ENCODE measurements at places on chromosomes 7 and 10.

GRCh38 chr10:2604891-2605290, 462.5 kb upstream of the PFKP start:
- no peak for ATAC-seq

GRCh38 chr7:105816954-105817615, 59.3 kb downstream of the ATXN7L1 start:
- ATAC-seq, result no peak

- no peak for ATAC-seq
These were observed 1276.3 kb upstream of the AUTS2 start for GRCh38 chr7:68321776-68322496.

DNA sequence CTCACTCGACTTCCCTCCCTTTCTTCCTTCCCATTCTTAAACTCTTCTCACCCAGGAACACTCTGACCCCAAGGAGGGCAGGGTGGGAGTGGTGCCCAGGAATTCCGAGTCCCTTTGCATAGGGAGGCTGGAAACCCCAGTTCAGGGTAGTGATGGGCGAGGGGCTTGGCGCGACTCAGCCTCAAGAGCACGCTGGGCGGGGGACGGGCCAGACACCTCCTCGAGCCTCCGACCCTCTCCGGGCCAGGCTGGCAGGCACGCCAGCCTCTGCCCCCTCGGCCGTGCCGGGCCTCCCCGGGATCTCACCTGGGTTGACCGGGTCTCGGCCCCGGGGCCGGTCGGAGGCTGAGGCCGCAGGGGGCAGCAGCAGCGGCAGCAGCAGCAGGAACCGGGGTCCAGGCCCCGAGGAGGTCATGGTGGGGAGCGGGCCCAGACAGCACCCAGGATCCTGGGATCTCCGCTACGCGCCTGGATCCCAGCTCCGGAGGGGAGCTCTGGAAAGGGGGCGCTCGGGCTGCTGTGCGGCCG, 457 bp downstream of the PLOD3 start:
- ATAC-seq, result peak; percentile 7

GRCh38 chr10:103192451-103193106, 493 bp downstream of the NT5C2 start:
- ATAC-seq, result peak; percentile 49

DNA sequence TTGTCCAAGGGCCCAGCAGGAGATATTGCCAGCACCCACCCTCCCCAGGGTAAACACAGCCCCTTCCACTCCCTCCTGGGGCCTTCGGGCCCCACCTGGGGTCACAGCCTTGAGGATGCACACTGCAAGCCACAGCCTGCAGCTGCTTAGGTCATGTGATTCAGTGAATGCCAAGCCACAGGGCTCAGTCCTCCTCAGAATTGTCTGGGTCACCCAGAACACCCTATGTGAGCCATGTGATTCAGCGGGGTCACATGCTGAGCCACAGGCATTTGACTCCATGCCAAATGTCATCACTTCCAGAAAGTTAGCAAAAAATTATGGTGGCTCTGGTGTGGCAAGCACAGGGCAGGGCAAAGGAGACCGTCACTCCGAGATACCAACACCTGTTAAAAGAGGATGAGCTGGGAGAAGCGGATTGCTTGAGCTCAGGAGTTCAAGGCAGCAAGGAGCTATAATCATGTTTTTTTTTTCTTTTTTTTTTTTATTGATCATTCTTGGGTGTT, 17.2 kb upstream of the PSAP start:
- peak; percentile 86 for ATAC-seq

DNA sequence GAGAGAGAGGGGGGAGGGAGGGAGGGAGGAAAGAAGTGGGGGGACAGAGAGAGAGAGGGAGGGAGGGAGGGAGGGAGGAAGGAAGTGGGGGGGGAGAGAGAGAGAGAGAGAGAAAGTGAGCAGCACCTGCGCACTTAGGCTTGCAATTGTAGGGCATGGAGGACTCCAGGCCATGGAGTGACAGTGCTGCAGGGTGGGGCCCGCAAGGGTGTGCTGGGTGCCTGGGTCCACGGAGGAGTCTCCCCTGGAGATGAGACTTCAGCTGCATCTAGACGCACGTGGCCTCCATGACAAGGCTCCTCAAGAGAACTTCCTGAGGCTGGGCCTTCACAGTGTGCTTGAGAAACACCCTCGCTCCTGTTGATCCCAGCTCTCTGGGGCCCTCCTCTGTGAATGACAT, 44.5 kb downstream of the CLRN3 start:
- ATAC-seq, result no peak

DNA sequence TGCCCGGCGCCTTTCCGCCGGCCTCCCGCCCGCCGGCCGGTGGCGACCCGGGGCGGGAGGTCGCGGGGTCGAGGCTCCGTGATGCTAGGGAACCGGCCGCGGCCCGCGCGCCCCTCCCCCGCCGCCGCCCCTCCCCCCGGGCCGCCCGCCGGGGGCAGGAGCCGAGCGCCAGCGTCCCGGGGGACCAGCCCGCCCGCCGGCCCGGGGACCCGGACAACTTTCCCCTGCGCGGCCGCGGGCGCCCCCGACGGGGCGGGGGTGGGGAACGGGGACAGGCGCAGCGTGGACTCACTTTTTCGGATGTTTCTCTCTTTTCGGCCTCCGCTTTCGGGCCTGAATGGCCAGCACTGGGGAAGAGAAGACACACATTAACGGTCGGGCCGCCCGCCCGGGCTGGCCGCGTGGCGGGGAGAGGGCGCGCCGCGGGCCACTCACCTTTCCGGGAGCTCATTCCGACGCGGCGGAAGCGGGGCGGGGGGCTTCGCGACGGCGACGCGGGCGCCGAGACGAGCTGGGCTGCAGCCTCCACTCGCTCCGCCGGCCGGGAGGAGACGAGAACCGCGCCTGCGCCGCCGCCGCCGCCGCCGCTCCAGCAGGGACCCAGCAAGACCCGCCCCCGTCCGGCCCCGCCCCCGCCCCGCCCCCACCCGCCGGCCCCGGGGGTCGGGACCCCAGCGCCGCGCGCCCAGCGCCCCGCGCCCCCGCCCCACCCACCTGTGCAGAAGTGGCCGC, at the start of gene SRPK2:
TSS of gene SRPK2 (minus strand) at position 566 of the 732 bp plus-strand sequence.
- peak; percentile 77 for ATAC-seq

GRCh38 chr10:44258019-44258418, 126.9 kb downstream of the CXCL12 start:
- no peak for ATAC-seq
